Activated CD8-positive, alpha-beta memory T cell treated with anti-CD3 and anti-CD28 coated beads for 48 hours (primary cell): ENCODE measurements at places on chromosomes 5 and 9.

- no peak for DNase-seq
Observed at GRCh38 chr5:1909346-1909985, 26.7 kb upstream of the IRX4 start.

- DNase-seq: peak; percentile 56
Observed at GRCh38 chr9:113376634-113377567, at the start of gene HDHD3. Gene HDHD3, minus strand, starts transcription at chr9:113376986. Its CDS starts 2,632 bp downstream, at chr9:113374354.

GRCh38 chr9:130188860-130189481 lies 16.8 kb downstream of the NCS1 start:
- no peak for DNase-seq

GRCh38 chr5:125275725-125276090 lies 529.3 kb upstream of the ZNF608 start:
- no peak for DNase-seq
